NCI-H187 (cell line): ENCODE measurements at places on chromosomes 4 and X.

DNA sequence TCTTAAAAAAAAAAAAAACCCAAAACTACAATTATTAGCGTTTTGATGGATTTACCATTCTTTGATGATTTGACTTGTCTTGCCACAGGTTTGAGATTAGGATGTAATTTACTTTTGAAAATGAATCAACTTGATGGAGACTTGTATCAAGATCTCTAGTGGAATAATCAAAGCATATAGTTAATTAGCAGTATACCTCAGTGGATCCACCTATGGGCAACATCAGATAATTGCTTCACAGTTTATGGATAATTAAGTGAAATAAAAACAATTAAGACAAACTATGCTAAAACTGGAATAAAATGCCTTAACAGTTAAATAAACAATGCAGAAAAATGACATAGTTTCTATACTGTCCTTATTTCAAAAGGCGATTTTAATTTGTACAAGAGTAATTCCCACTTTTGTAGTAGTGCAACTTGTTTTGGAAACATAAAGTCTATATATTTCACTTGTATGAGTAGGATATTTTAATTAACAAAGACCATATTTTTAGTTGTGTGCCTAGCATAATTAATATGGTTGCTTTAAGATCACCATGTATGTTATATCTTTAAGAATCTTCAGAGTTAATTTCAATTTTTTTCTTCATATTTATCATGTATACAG is 4.2 kb downstream of the CPEB2 start:
- DNase-seq: no peak

- DNase-seq: no peak
Measured at GRCh38 chr4:23866450-23867075, 23.3 kb downstream of the PPARGC1A start.

GRCh38 chrX:125711103-125711502 is 391.4 kb downstream of the TEX13C start:
- DNase-seq: no peak

DNA sequence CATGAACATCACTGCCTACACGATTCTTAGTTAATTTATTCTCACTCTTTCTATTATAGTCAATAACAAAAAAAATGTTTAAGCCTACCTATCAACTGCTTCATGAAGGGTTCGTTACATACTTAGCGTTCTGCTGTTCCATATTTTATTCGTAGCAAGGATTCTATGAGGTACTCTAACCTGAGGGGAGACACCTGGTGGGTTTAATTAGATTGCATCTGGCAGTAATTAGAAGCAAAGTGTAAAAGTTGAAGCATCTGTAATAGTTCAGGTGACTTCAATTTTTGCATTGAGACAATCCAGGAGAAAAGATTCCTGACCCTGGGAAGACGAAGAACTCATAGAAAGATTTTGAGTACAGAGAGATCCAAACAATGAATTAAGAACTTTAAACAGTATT is 1655.8 kb upstream of the TENM3 start:
- DNase-seq: no peak

DNA sequence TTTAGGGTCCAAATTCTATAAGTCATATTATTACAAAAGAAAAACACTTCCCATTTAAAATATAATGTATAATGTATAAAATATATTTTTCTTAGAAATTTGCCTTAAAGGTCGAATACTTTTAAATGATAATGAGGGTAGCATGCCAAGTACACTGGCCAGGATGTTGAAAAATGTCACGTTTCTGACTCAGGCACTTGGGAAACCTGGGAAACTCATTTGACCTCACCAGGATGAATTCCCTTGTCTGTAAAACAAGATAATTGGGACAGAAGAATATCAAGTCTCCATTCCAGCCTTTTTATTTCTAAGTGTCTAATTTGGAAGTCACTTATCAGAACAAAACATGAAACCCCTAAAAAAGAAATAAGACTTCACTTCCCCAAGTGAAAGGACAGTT is 3.4 kb upstream of the SLC39A8 start:
- no peak for DNase-seq

DNA sequence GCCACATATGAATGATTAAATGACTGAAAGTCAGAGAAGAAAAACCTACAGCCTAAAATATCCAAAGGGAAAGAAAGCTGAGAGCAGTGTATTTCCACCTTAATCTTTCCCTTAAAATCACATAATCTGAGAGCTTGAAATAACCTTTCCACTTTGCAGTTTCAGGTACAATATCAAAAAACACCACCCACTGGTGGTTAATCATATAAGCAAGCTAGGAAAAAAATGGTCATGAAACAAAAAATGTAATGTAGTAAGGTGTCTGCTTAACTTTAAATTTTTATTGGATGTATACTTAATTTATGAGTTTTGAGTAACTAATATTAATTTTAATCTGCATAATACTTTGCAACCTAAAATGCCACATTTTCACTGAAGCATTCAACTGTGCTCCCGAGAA is 3.2 kb downstream of the PRDM5 start:
- no peak for DNase-seq

GRCh38 chr4:114588305-114588704 is 10.3 kb upstream of the UGT8 start:
- no peak for DNase-seq

DNA sequence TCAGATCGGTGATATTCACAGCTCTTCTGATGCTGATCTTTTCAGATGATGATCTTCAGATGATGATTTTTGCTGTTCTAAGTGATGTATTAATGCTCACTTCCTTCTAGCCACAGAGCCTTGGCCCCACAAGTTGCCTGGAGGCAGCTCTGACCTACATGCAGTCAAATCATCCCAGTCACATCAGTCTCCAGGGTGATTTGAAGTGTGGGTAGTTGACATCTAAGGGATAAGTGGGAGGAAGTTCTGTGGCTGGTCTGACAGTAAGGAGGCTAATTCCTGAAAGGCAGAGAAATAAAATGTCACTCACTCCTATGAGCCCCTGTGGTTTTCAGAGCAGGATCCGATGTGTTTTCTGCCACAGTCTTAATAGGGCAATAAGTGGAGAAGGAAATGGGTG is 79.8 kb upstream of the RPL34 start:
- no peak for DNase-seq
